Cardiac fibroblast (primary cell): ENCODE measurements at places on chromosomes 2 and 18.

DNA sequence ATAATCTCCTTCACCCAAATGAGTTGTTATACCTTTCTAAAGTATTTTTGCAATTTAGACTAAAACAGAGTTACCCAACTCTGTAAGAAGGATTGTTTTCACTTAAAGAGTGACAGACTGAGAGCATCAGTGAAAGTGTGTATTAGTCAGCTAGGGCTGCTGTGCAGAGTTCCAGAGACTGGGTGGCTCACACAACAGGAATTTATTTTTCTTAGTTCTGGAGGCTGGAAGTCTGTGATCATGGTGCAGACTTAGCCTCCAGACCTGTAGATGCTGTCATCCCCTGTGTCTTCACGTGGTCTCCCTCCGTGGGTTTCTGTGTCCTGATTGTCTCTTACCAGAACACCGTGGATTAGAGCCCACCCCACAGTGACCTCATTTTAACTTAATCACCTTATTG is 40.0 kb downstream of the BCL2L11 start:
- DNase-seq, result peak; percentile 92

GRCh38 chr2:15561574-15562344 is 625 bp upstream of the NBAS start:
- peak; percentile 58 for DNase-seq

DNA sequence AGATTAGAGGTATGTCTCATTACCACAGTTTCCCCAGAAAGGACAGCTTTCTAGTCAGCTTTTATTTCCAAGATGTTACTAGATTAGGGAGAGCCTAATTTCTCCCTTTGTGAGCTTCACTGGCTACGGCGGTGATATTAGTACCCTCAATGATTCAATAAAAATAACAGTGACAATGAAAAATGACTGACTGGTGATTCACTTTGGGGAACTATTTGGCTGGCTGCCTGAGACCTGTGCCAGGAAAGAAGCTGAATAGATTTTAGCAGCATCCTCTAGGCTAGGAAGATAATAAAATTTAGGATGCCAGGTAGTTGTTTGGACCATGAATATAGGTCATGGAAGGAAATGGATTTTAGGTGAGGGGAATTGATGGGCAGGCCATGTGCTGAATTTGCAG is 178.7 kb downstream of the FMNL2 start:
- peak; percentile 84 for DNase-seq

DNA sequence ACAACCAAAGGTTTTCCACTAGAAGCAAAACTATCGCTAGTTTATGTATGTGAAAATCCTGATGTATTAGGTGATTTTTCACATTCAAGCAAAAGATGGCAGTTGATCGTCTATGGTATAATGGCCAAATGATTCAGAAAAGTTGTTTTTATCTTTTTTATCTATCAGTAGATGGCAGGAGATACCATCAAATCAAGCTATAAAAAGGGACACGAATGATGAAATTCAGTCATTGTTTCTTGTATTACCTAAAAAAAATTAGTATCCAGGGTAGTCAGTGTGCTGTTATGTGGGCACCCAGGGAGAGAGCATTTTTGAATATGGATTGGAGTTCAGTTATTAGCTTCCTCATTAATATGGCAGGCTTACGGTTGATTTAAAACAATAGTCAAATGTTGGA is 22.9 kb upstream of the CAVIN2 start:
- DNase-seq, result no peak

DNA sequence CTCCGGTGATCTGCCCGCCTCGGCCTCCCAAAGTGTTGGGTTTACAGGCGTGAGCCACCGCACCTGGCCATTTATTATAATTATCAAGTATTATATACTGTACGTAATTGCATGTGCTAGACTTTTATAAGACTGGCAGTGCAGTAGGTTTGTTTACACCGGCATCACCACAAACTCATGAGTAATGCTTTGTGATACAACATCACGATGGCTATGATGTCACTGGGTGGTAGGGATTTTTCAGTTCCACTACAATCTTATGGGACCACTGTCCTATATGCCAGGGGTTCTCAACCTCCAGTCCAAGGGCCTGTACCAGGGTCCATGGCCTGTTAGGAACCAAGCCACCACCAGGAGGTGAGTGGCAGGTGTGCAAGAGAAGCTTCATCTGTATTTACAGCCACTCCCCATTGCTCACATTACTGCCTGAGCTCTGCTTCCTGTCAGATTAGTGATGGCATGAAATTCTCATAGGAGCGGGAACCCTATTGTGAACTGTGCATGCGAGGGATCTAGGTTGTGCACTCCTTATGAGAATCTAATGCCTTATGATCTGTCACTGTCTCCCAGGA is 9.4 kb downstream of the SCYGR4 start:
- DNase-seq, result no peak

DNA sequence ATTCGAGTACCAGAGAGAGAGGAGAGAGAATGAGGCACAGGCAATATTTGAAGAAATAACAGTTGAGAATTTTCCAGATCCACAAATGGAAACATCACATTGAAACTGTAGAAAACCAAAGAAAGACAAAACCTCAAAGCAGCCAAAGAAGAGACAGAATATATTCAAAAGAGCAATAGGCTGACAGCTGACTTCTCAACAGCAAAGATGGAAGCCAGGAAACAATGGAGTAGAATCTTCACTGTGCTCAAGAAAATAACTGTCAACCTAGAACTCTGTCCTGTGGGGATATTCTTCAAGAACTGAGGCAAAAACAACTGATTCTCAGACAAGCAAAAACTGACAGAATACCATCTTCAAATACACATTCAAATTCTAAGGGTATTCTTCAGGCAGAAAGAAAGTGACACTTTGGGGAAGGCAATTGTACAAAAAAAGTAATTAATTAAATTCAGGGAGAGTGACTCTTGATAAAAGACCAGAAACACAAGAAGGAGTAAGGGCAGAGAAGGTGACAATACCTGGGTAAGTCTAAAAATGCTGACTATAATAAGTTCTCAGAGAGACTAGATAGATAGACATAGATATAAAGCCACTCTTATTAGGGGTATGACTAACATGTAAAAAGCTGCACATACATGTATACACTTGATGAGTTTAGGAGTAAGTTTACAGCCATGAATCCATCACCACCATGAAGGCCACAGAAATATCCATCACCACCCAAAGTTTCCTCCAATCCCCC is 25.6 kb downstream of the ANKMY1 start:
- DNase-seq, result no peak

DNA sequence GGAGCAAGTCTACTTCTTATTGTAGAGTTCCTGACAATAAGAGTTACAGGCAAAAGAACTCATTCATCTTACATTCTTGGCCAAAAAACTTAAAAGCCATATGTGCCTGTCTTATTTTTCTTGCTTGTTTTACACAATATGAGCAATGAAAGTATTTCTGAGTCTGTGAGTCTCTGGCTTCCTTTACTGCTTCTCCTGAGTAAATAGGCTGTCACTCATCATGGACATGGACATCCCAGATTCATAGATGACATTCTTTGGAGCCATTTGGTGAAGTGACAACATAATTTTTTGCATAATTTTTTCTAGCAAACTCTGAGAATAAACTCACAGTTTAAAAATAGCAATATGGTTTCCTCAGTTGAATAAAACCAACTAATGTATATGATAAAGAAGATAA is 179.3 kb downstream of the SNTG2 start:
- no peak for DNase-seq

- no peak for DNase-seq
Observed at GRCh38 chr2:240856151-240856980, 12.3 kb upstream of the AGXT start.

- DNase-seq, result no peak
Observed at GRCh38 chr2:2466534-2466933, 135.5 kb upstream of the MYT1L start.

GRCh38 chr2:222451224-222451674 is 26.9 kb downstream of the SGPP2 start:
- no peak for DNase-seq

- no peak for DNase-seq
Observed at GRCh38 chr2:156349605-156350004, 17.1 kb upstream of the NR4A2 start.
